Neuronal stem cell (in vitro differentiated cells): ENCODE measurements at places on chromosomes 4 and X.

- no peak overlapping the region for H3K4me3 ChIP-seq
- H3K27ac ChIP-seq: no peak overlapping the region
- DNase-seq: no peak
These were observed 125.4 kb upstream of the DMD start for GRCh38 chrX:33336783-33337182.

- H3K27me3 ChIP-seq: no peaks in the 10 kb centered on the region
- no peaks in the 10 kb centered on the region for H3K4me1 ChIP-seq
- DNase-seq: no peak
- no peaks in the 10 kb centered on the region for H3K36me3 ChIP-seq
- H3K4me3 ChIP-seq: no peak overlapping the region
These were observed 1664.6 kb upstream of the ADGRL3 start for GRCh38 chr4:59535541-59535940.

- DNase-seq: no peak
- H3K4me1 ChIP-seq: no peaks in the 10 kb centered on the region
- no peak overlapping the region for H3K4me3 ChIP-seq
These were observed 54.0 kb downstream of the GC start for GRCh38 chr4:71729856-71730255.

- H3K27ac ChIP-seq: peak overlapping the region; percentile 26
- no peaks in the 10 kb centered on the region for H3K4me1 ChIP-seq
- DNase-seq: no peak
These were observed 211.4 kb downstream of the MID1IP1 start for GRCh38 chrX:39012621-39013111.

- H3K36me3 ChIP-seq: peaks cover 24% of the 10 kb centered on the region
- H3K4me1 ChIP-seq: peaks cover 5% of the 10 kb centered on the region
- no peak overlapping the region for H3K4me3 ChIP-seq
- no peak for DNase-seq
- H3K27ac ChIP-seq: no peak overlapping the region
These were observed 15.3 kb downstream of the TMEM131L start for GRCh38 chr4:153481478-153481877.

DNA sequence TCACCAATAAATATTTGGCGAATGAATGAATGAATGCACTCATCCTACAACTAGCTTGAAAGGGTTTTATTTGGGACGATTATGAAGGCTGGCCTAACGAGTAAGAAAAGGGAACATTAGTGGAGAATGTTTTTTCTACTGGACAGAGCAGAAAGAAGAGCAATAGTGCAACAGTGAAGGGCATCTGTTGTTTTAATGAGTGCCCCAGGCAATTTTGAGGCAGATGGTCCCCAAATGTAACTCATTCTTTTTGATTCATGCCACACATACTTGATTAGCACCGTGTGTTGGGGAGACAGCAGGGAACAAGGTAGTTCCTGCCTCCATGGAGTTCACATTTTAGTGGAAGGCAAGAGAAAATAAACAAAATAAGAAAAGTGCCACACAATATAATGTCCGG is 22.7 kb upstream of the INTS6L start:
- H3K36me3 ChIP-seq: no peaks in the 10 kb centered on the region
- DNase-seq: no peak
- H3K4me3 ChIP-seq: no peak overlapping the region
- H3K27ac ChIP-seq: no peak overlapping the region
- peaks cover 14% of the 10 kb centered on the region for H3K27me3 ChIP-seq

DNA sequence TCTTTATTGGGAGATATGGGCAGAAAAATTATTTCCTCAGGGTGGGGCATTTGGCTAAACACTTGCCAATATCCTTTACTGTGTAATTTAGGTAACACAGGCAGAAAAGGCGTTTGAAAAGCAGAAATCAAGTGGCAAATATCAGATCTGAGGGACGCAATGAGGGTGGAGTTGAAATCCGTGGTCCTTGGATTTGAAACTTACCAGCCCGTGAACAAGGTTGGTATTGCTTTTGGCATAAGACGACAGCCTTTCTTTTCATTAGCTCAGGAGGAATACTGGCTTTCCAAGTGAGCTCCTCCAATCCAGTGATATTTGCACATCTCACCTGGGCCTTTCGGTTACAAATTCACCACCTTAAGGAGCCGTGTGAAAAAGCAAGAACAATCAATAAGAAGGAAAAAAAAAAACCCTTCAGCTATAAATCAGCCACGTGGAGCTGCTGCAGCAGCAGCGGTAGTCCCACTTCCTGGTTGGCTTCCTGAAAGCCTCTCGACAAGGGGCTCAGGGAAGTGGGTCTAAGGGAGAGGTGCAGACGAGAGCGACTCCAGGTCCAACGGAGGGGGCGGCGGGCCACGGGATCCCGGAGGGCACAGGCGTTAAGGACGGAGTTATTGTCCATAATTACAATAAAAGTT is 734 bp upstream of the GALNT7 start:
- H3K4me1 ChIP-seq: peaks cover 6% of the 10 kb centered on the region
- no peaks in the 10 kb centered on the region for H3K27me3 ChIP-seq
- no peak for DNase-seq
- no peaks in the 10 kb centered on the region for H3K36me3 ChIP-seq
- H3K4me3 ChIP-seq: peak overlapping the region; percentile 93

GRCh38 chr4:1593881-1594345 is 90.2 kb downstream of the FAM53A start:
- DNase-seq: no peak
- H3K27ac ChIP-seq: no peak overlapping the region
- H3K27me3 ChIP-seq: no peaks in the 10 kb centered on the region

- H3K27ac ChIP-seq: no peak overlapping the region
- no peak for DNase-seq
- peaks cover 8% of the 10 kb centered on the region for H3K4me1 ChIP-seq
- H3K36me3 ChIP-seq: no peaks in the 10 kb centered on the region
- no peak overlapping the region for H3K4me3 ChIP-seq
These were observed 32.7 kb downstream of the ACSL1 start for GRCh38 chr4:184792950-184793555.

- no peak for DNase-seq
- no peak overlapping the region for H3K4me3 ChIP-seq
- no peak overlapping the region for H3K27ac ChIP-seq
- no peaks in the 10 kb centered on the region for H3K27me3 ChIP-seq
- no peaks in the 10 kb centered on the region for H3K36me3 ChIP-seq
- no peaks in the 10 kb centered on the region for H3K4me1 ChIP-seq
These were observed 125.5 kb upstream of the MAP3K15 start for GRCh38 chrX:19640693-19641374.

DNA sequence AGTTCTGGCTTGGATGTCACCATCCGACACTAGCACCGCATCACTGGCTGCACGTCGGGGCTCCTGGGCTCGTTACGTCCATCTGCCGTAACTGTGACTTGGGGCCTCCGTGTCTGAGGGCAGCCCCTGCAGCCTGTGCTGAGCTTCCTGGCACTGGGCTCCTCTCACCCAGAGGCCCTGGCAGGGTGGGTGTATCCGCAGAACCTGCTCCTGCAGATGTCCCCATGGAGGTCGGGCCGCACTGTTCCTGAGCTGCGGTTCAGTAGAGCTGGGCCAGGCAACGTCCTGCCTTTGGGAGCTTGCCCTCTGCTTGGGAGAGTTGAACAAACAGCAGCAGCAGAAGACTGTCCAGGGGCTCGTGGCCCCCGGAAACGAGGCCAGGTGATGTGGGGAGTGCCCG is 71.4 kb downstream of the RGS12 start:
- peaks cover 23% of the 10 kb centered on the region for H3K4me1 ChIP-seq
- no peaks in the 10 kb centered on the region for H3K36me3 ChIP-seq
- no peak overlapping the region for H3K27ac ChIP-seq
- peaks cover 2% of the 10 kb centered on the region for H3K27me3 ChIP-seq

GRCh38 chr4:6594826-6595355 is 19.9 kb downstream of the MAN2B2 start:
- H3K4me1 ChIP-seq: no peaks in the 10 kb centered on the region
- H3K27me3 ChIP-seq: no peaks in the 10 kb centered on the region
- H3K27ac ChIP-seq: no peak overlapping the region
- H3K36me3 ChIP-seq: no peaks in the 10 kb centered on the region
- DNase-seq: no peak
- H3K4me3 ChIP-seq: no peak overlapping the region

GRCh38 chr4:88007304-88008121 is at the start of gene PKD2:
Gene PKD2 (plus strand): TSS chr4:88007635. CDS start chr4:88007734, 99 bp downstream.
- H3K4me1 ChIP-seq: peaks cover 5% of the 10 kb centered on the region
- peaks cover 13% of the 10 kb centered on the region for H3K27me3 ChIP-seq
- H3K36me3 ChIP-seq: no peaks in the 10 kb centered on the region
- peak within 1 kb of the TSS; percentile 46 for H3K27ac ChIP-seq
- DNase-seq: peak; percentile 76
- H3K4me3 ChIP-seq: peak within 1 kb of the TSS; percentile 89

GRCh38 chrX:82127228-82128123 is 925.6 kb downstream of the SH3BGRL start:
- DNase-seq: no peak
- H3K27ac ChIP-seq: no peak overlapping the region

- no peaks in the 10 kb centered on the region for H3K27me3 ChIP-seq
- no peak overlapping the region for H3K4me3 ChIP-seq
- no peaks in the 10 kb centered on the region for H3K4me1 ChIP-seq
- H3K36me3 ChIP-seq: no peaks in the 10 kb centered on the region
- no peak overlapping the region for H3K27ac ChIP-seq
These were observed 45.4 kb upstream of the CTAG2 start for GRCh38 chrX:154698630-154699248.

DNA sequence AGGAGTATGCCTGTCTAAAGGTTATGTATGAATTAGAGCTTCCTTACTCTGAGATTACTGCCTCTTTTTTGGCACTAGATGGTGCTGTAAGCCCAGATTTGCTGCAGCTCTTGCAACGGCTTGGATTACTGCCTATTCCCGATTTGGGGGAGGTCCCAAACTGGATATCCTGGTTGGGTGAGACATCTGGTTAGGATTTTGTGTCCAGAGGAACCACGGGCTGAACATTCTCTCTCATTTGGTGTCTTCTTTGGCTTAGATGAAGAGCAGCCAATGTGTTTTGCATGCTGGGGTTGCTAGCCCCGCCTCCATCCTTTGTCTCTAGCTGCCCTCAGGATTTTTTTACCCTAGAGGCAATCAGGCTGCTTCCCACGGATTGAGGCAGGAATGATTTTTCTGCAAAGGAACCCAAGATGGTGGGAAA is 31.9 kb downstream of the F8A1 start:
- no peaks in the 10 kb centered on the region for H3K36me3 ChIP-seq
- no peaks in the 10 kb centered on the region for H3K27me3 ChIP-seq
- peak; percentile 47 for DNase-seq
- H3K4me1 ChIP-seq: no peaks in the 10 kb centered on the region
- no peak overlapping the region for H3K4me3 ChIP-seq
